ENCODE measurements at places on chromosomes 3 and 15.

DNA sequence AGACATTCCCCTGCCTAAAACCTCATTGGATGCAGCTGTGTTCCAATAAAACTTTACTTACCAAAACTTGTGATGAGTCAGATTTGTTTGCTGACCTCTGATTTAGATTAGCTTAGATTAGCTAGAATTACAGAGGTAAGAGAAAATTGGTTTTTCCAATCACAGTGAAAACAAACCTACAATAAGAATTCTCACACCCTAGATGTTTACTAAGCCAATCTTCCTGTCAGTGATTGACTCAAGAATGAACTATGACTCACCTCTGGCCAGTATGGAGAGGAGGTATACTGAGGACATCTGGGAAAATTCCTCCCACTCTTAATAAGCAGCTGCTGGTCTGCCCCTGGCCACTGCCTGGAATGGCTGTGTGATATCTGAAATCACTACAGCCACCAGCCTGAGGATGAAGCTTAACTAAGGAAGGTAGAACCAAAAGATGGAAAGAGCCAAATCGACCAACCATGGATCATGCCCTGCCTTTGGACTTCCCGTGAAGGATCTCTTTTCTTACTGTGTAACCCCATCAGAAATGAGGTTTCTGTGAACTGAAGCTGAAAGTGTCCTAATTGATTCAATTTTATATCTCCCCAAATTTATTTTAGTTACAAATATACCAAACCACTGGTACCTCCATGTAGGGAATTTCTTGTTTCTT lies 19.0 kb upstream of the GHSR start:
- DNase-seq, result no peak

GRCh38 chr3:69252631-69253030 lies 130.2 kb upstream of the LMOD3 start:
- DNase-seq, result no peak

DNA sequence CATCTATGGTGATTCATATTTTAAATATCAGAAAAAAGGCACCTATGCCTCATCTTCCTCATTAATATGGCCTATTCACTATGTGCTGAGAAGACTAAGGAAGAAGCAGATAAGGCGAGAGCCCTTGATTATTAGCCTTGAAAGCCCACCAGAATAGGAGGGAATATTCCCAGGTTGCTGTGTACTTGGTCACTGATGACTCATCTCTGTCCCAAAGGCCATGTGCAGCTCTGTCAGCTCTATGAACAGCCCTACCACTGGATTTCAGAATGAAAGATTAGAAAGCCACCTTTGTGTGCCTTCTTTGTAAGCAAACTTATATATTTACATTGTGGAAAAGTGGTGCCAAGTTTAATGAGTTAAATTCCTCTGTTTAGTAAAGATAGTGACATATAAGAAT lies 211.5 kb downstream of the NFKBIZ start:
- DNase-seq, result no peak

GRCh38 chr3:3577823-3578222 lies 221.4 kb upstream of the LRRN1 start:
- DNase-seq, result no peak
